ENCODE measurements at places on chromosomes 4 and X. TPM values are rescaled to one million over a fixed set of nuclear protein-coding genes. Genes with fewer than 3 reads are reported as not detected.

Gene KCND1
- 0.46 TPM for total RNA-seq

Gene BTK
- 0.06 TPM for total RNA-seq

DNA sequence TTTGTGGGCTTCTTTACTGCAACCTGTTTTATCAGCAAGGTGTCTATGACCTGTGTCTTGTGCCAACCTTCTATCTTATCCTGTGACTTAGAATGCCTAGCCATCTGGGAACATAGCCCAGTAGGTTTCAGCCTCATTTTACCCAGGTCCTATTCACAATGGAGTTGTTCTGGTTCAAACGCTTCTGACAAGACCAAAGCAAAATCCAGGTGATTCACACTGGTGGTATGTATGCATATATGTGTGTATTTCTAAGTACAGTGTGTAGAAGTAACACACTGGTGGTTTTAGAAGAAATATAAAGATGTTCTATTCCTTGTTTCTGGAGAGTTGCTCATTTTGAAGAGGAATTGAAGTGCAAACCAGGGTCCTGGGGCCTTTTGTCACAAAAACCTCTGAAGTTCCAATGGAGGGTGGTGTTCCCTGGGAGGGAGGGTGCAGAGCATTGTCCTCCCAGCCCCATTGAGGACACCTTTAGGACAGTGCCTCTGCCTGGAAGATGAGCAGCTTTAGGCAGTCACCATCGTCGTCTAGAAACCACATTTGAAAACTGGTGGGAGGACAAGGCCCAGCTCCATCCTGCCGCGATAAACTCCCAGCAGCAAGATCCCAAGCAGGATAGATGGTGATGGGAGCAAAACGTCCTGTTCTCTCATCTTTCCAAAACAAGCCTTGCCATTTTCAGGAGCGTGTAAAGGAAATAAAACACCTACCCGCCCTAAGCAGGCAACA, 191.4 kb downstream of the TSPAN5 start:
- DNase-seq: no peak

Gene OTC
- not detected for total RNA-seq

DNA sequence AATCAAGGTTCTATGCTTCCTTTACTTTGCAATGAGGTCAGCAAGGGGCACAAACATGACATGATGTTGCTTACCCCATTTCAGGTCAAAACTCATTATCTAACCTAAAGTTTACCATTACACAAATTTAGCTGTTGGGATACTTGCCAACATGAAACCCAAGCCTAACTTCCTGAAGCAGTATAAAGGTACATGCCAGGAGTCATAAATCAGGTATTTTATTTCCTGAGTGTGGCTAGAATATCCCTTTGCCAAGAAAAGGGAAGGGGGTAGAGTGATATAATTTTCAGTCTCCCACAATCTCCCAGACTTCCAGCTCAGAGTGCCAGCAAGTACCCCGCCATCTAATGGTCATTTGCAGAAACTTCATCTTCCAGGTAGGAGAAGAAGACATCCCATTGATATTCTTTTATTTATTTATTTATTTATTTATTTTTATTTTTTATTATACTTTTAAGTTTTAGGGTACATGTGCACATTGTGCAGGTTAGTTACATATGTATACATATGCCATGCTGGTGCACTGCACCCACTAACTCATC, 136.6 kb downstream of the NEXMIF start:
- DNase-seq: no peak

Gene CT45A1
- 34.0 TPM for total RNA-seq

DNA sequence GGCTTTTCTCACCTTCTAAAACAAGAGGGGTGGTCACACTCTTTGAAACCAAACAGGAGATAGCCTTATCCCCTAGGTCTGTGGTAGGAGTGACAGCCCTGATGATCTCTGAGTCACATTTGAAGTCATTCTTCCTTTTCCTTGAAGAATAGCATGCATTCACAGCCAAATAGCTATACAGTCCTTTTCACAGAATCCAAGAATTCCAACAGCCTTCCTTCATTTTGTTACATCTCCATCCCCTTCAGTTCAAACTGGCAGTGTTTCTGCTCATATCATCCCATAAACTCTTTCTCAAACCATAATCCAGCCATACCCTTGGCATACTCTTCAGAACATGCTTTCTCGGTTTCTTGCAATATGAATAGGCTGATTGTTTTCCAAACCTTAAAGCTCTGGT, 33.3 kb upstream of the TMEM184C start:
- DNase-seq: no peak

DNA sequence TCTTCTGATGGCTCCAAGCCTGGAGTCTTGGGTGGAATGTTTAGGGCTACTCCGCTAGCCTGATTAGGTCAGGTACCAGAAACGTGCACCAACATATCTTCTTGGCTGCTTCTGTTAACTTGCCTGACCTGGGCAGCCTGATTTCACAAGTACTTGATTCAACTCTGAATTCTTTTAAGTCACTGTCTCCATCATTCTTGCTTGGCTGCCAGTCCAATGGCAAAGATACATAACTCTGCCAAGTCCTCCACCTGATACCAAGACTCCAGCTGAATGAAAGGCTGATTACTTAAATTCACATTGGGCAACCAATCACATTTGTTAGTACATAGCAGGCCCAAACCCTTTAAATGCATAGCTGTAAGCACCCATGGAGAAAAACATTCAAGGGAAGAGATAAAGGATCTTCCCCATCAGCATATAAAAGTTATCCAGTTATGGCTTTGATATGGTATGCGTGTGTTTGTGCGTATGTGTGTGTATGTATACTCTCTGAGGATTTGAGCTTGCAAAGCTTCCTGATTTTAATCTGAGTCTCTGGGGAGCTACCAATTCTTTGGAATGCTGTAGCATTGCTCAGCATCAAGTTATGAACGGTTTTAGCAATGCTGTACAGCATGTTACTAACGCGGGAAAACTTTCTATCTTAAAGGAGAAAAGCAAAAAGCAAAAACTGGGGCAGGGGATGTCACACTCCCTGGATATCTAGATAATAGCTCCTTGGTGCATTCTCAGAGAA, 917.2 kb downstream of the DMD start:
- DNase-seq: no peak

DNA sequence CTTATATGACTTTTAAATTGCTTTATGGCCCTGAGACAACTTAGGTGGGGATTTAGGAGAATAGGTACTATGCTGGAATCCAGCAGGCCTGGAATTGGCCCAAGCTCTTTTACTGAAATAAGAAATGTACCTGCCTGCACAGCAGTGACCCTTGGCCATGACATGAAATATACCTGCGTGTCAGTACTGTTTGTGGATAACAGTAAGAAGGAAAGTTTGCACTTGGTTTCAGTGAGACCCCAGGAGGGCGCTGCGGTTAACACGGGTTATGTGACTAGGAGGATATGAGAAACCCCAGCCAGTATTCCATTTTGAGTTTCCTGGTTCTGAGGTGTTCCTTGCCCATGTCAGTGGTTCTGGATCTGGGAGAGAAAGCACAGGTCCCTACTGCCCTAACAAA, 5.3 kb downstream of the MTM1 start:
- no peak for DNase-seq

Gene DKC1
- 109 TPM for total RNA-seq

Gene CXorf58
- total RNA-seq: not detected

- no peak for DNase-seq
These were observed 109.5 kb upstream of the VCX3A start for GRCh38 chrX:6644411-6644810.

- peak; percentile 43 for DNase-seq
These were observed 113.6 kb upstream of the TEX13C start for GRCh38 chrX:125205918-125206665.

Gene TGIF2LX
- 0.69 TPM for total RNA-seq

Gene SPANXB1
- 131 TPM for total RNA-seq

Gene TEX13B
- not detected for total RNA-seq

Gene TIMM8A
- total RNA-seq: 9.0 TPM

GRCh38 chr4:53522334-53522733, 69.0 kb downstream of the LNX1 start:
- DNase-seq: no peak

DNA sequence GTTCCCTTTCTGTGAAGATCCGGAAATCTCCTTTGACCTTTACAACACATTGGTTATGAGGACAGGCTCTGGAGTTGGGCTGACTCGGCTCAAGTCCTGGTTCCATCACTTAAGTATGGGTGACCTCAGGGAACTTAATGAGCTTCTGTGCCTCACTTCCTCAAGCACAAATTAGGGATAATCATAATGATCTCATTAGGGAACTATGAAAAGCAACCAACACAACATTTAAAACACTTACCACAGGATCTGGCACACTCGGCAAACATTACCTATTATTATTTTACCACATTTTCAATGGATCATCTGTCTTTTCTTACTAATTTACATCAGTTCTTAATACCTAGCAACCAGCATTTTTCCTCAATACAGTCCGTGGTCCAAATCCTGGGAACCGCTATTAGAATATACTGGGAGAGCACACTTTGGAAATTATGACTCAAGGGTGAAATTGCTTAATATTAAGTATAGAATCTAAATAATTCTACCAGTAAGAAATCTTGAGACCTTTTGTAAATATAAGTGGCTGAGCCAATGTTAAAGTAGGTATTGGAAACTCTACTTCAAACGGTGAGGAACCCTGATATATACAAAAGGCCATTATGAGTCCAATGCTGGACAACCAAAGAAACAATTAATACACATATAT, 19.6 kb downstream of the ADGRA3 start:
- DNase-seq: peak; percentile 21

Gene RPS6KA6
- 1.1 TPM for total RNA-seq

Gene CDKL2
- not detected for total RNA-seq

Gene SOX3
- total RNA-seq: not detected

DNA sequence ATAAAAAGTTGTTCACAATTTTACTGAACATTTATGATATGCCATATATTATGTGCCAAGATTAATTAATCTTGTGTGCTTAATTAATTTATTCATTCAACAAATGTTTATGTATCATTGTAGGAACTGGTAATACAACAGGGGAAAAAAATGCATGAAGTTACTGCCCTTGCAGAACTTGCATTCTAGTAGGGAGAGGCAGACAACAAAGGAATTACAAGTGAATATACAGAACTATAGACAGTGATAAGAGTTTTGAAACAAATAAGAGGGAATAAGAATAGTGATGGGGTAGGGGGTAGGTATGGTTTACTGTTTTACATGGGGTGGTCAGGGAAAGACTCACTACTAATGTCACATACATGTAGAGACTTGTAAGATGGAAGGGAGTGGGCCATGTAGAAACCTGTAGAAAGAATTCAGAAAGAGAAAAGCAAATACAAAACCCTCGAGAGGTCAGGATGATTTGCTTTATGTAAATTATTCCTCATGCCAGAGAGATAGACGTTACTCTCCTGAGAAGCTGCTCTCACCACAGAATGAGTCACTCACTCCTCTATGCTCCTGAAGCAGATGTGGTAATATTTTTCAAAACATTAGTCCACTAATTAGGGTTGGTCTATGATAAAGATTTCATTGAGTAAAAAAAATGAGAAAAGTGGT, 855.0 kb upstream of the GRID2 start:
- DNase-seq: peak; percentile 0

Gene ATP5ME
- total RNA-seq: 109 TPM

GRCh38 chr4:105978684-105979296, 83.5 kb downstream of the NPNT start:
- DNase-seq: peak; percentile 65

GRCh38 chr4:103424853-103425252, 226.7 kb upstream of the CENPE start:
- no peak for DNase-seq

Gene MAGEB4
- not detected for total RNA-seq

Gene BEND4
- total RNA-seq: 5.5 TPM

GRCh38 chrX:40420899-40421729, 159.7 kb upstream of the ATP6AP2 start:
- peak; percentile 9 for DNase-seq

Gene SH3D19
- 5.3 TPM for total RNA-seq

Gene TCEAL7
- 6.5 TPM for total RNA-seq
